Head of caudate nucleus (tissue), 42 donors: ENCODE measurements at places on chromosomes 1 and 21.

DNA sequence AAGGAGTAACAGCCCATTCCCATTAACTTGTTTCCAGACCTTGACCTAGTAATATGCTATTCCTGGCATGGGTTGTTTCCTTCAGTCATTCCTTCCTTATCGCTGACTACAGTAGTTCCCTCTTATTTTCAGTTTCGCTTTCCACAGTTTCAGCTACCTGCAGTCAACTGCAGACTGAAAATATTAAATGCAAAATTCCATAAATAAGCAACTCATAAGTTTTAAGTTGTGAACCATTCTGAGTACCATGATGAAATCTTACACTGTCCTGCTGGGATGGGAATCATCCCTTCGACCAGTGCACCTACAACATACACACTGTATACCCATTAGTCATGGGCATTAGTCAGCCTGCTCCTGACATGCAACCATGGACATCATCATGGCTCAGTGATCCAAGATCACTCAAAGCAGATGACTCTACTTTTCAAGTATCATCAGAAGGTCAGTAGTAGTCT, 66.7 kb downstream of the CCDC30 start:
- DNase-seq = no peak

DNA sequence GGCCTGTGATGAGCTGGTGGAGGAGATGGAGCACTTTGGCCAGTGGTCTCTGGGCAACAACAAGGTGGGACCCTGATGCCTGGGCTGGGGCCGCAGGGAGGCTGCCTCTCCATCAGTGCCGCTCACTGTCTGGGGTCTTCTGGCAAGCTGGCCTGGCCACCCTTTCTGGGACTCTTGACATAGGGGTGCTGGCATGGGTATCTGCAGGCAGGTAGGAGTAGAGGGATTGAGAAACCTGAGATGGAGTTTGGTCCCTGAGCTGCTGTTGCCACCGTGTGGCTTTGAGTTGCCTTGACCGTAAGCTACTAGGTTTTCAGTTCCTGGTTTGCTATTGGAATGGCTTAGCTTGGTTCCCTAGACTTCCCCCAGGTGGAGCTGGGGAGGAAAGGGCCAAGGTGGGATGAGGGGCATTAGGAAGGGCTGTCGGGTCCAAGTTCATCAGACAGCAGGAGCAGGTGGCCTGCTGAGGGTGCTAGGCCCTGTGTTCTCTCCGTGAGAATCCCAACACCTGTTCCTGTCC, 13.2 kb upstream of the MFN2 start:
- no peak for DNase-seq

- no peak for DNase-seq
These were observed 12.7 kb upstream of the PRELP start for GRCh38 chr1:203462878-203463277.

- no peak for DNase-seq
These were observed 42.8 kb downstream of the C8A start for GRCh38 chr1:56897150-56898004.

DNA sequence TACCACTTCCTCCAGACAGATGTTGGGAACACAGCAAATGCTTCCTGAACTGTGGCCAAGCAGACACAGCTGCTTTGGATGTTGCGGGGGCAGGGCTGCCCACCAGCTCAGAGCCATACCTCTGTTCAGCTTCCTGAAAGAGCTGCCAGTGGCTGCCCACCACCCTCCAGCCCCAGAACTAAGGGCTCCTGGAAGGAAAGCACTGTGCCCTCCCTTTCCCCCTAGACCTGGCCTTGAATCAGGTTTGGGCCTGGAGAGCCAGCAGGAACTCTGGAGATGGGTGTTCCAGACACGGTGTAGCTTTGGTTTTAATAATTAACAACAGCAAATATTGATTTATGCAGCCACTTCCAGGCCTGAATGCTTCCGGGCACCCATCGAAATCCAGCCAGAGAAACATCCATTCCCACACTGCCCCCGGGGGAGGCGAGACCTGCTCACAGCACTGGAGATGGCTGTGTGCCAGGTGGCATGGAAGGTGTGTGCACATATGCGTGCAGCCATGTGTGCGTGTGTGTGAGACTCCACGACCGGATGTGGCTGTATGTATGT, 45.7 kb downstream of the RAP1GAP start:
- no peak for DNase-seq

- no peak for DNase-seq
These were observed 5.3 kb upstream of the MOB3C start for GRCh38 chr1:46621930-46622329.

DNA sequence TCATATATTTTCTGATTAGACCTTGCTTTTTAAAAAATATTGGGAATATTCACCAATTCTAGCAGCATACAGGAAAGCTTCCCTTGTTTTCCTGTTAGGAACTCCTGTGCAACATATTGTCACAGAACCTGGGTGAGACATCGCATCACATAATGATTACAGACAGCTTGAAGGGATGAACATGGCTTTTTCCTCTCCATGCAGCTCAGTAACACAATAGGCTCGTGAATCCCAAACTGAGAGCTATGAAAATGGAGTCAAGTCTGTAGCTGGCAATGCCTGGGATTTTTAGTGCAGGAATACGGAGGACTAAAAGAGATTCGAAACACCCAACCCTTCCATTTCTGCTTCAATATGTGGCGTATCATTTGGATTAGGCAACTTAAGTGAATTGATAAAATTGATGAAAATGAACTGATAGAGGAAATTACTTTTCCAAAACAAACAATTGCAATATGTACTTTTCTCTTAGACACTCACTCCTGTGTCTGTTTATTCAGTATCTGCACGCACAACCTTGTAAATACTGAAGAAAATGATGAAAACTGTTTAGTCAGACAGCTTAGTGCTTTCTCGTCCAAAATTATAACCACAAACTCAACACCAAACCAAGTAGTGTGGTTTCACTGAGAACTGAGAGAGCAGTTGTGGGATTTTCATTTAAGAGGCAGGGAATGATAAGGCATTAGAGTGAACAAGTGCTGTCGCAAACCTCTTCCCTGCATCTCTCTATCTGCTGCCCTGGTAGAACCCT, 250.4 kb downstream of the PTBP2 start:
- no peak for DNase-seq

- no peak for DNase-seq
These were observed 200.0 kb downstream of the SLC45A1 start for GRCh38 chr1:8517661-8518489.

DNA sequence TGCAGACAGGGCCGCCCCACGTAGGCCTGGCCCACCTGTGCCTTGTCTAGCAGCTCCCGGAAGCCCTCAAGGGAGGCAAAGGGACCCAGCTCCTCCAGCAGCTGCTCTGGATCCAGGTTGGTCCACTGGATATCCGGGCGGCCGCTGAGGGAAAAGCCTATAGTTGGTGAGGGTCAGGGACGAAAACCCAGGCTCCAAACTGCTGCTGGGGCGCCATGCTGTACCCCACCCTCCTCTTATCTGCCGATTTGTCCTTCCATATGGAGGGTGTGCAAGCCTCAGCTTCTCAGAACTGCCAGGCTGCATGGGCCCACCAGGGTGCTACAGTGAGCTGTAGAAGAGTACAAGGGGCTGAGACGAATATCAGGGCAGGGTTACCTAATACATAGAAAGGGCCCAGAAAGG, 12.2 kb downstream of the PTCH2 start:
- no peak for DNase-seq

- DNase-seq = no peak
These were observed 33.4 kb upstream of the WNT4 start for GRCh38 chr1:22176258-22176657.

DNA sequence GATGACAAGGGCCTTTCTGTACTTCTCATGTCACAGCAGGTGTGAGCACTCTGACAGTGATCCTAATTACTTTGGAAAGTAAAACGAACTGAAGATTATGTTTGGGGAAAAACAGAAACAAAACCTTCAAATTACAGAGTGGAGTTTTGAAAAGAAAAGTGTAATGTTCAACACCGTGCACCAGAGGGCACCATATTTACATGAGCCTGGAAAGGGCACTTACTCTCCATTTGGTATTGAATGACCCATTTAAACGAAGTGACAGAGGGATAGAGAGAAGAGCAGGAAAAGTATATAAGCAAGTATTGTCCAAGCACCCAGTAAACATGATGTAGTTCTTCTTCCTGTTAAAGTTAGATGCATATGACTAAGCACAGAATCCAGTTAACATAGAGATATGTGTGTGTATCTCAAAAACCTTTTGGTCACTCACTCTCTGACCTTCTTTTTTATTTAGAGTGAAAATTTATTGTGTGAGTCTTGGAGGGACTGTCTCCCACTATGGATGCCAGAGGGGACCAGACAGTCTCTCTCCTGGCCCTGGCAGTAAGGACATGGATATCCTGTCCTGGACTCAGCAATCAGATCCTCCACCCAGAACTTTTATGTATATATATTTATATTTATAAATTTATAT, 3.8 kb upstream of the RGSL1 start:
- DNase-seq = no peak

GRCh38 chr21:38459490-38459889, 38.8 kb downstream of the ERG start:
- DNase-seq = no peak

GRCh38 chr1:16443975-16444770, 3.6 kb downstream of the NECAP2 start:
- DNase-seq = no peak

DNA sequence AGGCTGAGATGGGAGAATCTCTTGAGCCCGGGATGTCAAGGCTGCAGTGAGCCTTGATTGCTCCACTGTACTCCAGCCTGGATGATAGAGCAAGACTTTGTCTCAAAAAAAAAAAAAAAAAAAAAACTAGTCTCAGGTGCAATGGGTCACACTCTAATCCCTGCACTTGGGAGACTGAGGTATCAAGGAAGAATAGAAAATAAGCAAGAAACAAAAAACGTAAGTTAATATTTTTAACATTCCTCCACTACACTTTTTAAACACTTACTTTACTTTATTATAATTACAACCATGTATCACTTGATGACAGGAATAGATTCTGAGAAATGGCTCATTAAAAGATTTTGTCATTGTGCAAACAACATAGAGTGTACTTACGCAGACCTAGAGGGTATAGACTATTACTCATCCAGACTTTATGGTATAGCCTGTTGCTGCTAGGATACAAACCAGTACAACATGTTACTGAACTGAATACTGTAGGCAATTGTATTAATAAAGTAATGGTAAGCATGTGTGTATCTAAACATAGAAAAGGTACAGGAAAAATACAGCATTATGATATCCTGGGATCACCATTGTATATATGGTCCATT, 1244.1 kb upstream of the ADGRL4 start:
- no peak for DNase-seq

DNA sequence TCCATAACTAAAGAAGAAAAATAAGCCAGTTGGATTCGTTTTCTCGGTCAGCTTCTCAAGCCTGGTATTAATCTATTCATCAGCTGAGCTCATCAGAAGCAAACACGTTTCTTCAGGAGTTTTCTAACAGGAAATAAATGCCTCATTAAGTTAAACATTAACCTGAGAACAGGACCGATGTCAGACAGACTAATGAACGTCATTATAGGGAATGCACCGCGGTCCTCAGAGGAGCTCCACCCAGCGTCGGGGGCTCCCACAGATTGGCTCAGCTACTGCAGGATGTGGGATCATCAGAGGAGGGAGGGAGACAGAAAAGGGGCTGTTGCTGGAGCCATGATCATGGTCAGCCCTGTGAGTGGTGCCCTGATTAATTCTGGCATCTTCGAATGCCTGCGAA, 615.4 kb downstream of the PTPRU start:
- DNase-seq = no peak

DNA sequence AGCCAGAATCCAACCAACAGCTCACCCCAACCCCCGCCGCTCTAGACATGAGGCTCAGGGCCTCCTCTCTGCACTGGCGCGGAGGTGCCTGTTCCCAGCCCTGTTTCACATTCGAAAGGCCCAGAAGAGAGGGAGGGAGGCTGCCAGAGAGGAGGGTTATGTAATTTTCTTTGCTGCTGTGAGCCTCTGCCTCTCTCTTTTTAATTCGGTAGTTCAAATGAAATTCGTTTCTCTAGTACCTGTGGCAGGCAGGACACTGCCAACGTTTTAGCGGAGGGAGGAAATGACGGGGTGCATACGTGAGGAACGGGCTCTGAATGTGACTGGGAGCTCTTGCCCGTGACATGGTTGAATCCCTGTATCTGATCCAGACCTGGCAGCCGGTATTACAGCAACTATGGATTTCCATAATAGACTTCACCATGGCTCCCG, 9.4 kb downstream of the PRDM16 start:
- DNase-seq = peak; percentile 52

GRCh38 chr1:155126556-155127104, 1.0 kb upstream of the EFNA1 start:
- peak; percentile 71 for DNase-seq

- no peak for DNase-seq
These were observed 3.2 kb downstream of the NOS1AP start for GRCh38 chr1:162072740-162073139.

- DNase-seq = no peak
These were observed 278.8 kb downstream of the ASTN1 start for GRCh38 chr1:176885751-176886150.

- no peak for DNase-seq
These were observed 26.7 kb downstream of the MIER1 start for GRCh38 chr1:66951513-66951912.

GRCh38 chr1:45079533-45079932, 67.5 kb downstream of the UROD start:
- no peak for DNase-seq

GRCh38 chr1:217907504-217907903, 276.4 kb downstream of the SPATA17 start:
- DNase-seq = no peak

DNA sequence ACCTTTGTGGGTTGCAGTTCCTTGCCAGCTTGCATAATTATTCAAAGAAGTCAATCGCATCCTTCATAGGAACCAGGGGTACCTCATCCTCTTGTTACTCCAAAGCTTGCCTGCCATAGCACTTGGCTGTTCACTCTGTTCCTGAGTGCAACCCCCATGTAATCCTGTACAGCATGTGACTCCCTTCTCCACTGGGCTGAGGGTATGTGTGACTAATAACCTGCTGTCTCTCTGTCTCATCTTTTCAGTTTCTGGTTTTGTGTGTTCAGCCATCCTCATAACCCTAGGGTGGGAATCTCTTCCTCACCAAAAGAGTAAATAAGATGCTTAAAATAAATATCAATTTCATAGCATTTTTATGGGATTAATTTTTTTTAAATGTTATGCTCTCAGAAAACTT, 351.9 kb downstream of the S1PR1 start:
- DNase-seq = no peak
